Activated CD4-positive, alpha-beta T cell treated with anti-CD3 and anti-CD28 coated beads, Interleukin-2, Interleukin-4, amounts not matched to agents 100 ng/mL and 50 ng/mL, durations not matched to agents 16 hours and 8 hours (primary cell): ENCODE measurements at places on chromosomes 2 and 18.

DNA sequence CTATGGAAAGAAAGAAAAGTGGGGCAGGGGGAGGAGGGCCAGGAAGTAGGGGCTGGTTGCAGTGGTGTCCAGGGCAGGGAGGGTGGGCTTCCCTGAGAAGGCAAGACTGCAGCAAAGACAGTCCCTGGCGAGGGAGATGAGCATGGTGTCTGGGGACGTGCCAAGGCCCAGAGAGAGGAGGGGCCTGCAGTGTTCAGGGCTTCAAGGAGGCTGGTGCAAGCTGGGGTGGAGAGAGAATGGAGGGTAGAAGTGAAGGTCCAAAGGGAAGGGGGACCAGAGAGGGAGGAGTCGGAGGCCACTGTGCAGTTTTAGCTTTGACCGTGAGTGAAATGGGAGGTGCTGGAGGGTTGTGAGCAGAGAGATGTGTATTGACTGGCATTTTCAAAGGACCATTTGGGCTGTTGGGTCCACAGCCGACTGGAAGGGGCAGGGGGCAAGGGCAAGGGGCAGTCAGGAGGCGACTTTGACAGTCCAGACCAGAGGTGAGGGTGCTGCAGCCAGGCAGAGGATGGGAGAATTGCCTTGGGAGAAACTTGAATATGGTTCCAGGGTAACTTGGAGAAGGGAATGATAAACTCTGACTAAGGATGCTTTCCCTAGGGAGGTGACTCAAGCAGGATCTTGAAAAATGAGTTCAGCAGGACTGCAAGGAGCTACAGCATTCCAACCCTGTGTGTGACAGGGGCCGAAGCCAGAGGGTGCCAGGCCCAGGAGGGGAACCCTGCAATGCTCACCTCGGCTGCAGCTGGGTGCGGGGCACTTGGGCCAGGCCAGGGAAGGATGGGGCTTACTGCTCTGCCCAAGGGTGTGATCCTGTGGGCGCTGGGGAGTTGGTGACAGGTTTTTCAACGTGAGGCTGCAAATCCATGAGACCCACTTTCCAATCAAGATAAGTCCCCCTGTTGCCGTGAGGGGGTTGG is 177.1 kb upstream of the HAAO start:
- no peak for DNase-seq

DNA sequence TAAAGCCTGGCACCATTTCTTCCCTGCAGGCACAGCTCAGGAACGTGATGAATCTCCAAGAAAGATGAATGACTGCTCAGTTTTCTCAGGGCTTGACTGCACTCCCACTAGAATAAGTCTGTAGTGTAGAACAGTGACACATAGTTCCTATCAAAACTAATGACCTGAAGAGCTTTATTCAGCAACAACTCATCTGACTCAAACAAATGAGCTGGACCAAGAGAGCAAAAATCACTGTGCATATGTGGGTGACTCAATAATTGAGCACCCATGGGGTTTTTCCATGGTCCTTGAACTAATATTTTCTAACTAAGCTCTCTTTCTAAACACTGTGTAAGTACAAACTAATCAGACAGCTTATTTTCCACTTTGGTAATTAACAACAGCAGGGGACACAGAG is 61.1 kb upstream of the XDH start:
- no peak for DNase-seq

DNA sequence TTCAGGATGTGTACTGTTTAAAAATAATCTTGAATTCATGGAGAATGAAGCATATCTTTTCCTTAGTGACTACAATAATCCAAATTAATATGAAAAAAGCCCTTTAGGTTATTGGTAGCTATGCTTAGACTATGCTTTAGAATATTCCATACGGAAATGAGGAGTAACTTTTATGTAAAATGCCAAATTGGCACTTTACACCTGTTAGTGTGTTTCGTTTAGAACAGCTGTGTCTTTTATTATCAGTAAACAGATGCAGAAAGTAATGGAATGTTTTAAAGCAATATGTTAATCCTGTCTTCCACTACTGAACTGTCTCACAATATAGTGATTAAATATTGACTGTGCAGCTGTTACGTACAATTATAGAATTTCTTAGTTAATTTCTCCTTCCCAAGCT is 129.6 kb downstream of the PMS1 start:
- no peak for DNase-seq

GRCh38 chr2:21498016-21498415 is 374.2 kb downstream of the TDRD15 start:
- no peak for DNase-seq

DNA sequence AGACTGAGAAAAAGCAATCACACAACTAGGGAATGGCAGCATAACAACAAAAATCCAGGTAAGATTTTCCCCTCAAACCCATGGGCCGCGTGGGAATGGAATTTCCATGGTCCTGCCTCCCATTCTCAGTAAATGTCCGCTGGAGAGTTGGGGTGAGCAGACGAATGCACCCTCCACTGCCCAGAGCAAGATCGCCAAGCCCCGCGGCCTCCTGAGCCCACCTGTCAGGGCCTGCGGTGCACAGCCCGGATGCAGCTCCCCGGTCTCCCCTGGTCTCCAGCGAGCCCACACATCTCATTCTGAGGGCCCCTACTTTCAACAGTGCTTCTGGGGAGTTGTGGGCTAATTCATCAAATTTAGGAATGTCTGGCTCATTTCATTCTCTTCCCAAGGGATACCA is 327.4 kb upstream of the HS6ST1 start:
- DNase-seq: no peak

- DNase-seq: no peak
These were observed 589.6 kb upstream of the FAM98A start for GRCh38 chr2:34188464-34189303.

- no peak for DNase-seq
These were observed 29.6 kb downstream of the IGFBP5 start for GRCh38 chr2:216665717-216666116.

DNA sequence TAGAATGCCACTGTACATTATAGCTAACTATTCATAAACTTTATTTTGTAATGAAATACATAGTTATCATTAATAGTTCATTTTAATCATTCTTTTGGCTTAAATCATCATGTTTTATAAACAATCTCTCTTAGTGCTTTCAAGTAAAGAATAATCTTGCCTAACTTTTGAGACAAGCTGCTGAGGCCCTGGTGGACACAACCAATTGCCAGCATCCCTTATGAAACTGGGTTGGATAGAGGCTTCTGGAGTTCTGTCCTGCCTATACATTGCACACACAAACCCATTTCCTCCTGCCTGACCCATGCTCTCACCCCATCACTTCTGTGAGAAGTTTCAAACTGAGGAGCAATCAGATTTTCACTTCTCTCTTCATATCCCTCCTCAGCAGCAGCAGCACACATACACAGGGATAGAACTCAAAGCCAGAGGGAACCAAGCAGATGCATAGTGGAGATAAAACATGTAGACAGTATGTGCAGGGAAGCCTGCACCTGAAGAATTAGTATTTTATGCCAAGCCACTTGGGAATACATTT is 450.0 kb upstream of the SLC14A2 start:
- DNase-seq: no peak

- peak; percentile 2 for DNase-seq
These were observed 185.9 kb downstream of the PDE1A start for GRCh38 chr2:182240862-182241371.

- DNase-seq: no peak
These were observed 27.6 kb downstream of the MLPH start for GRCh38 chr2:237514474-237515130.

GRCh38 chr2:102424754-102425153 is 1.8 kb downstream of the IL18RAP start:
- no peak for DNase-seq

GRCh38 chr2:130756053-130756873 is 923 bp downstream of the AMER3 start:
- no peak for DNase-seq

DNA sequence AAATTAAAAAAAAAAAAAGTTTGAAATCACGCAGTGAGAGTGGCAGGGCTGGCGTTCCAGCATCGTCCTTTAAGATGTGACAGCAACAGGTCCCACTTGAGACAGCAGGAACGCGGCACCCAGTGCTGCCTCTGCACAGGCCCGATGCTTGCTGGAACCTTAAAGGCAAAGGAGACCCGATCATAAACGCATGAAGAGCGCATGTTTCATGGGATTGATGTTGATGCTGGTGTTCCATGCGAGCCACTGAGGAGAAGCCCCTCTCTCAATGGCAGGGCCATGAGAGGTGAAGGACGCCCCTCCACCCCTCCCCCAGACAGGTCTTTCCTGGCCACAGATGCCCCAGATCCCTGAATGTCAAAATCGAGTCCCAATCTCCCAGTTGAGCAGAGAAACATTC is 17.9 kb upstream of the ALPI start:
- no peak for DNase-seq
